ENCODE measurements at places on chromosomes 12 and 14.

- no peak for DNase-seq
Observed at GRCh38 chr12:102973583-102973982, 16.1 kb downstream of the ASCL1 start.

DNA sequence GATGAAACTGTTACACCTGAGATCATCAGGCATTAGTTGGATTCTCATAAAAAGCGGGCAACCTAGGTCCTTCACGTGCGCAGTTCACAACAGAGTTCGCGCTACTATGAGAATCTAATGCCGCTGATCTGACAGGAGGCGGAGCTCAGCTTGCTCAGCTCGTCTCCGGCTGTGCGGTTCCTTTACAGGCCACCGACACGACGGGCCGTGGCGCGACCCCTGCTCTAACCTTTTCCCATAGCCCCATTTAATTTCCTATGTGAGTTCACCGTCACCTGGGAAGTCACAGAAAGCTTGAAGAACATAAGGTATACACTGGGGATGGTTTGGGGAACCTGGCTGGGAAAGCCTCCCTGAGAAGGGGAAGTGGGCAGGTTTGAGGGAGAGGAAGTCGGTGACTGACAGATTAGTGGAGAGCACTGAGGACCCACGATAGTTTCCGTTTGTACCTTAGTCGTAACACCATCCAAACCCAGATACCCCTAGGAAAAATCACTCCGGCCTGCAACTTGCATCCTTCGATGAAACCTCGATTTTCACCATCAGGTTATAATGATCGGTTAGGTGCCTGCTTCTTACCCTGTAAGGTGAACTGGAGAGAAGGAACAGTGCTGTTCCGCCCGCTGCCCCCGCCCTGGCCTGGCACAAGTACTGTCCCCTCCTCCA lies 2.8 kb upstream of the AAAS start:
- peak; percentile 25 for DNase-seq

DNA sequence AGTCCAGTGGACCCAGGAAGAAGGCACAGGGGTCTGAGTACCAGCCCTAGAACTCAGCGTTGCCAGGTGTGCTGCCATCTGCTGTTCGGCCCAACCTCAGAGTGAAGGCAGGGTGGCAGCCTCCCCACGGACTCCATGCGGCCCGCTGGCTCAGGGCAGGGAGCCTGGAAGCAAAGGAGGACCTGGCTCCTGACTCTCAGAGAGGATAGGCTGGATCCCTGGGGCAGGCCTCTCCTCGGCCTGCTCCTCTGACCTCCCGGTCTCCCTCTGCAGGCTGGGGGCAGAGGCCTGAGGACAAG lies 10.1 kb downstream of the MCRS1 start:
- DNase-seq = no peak

DNA sequence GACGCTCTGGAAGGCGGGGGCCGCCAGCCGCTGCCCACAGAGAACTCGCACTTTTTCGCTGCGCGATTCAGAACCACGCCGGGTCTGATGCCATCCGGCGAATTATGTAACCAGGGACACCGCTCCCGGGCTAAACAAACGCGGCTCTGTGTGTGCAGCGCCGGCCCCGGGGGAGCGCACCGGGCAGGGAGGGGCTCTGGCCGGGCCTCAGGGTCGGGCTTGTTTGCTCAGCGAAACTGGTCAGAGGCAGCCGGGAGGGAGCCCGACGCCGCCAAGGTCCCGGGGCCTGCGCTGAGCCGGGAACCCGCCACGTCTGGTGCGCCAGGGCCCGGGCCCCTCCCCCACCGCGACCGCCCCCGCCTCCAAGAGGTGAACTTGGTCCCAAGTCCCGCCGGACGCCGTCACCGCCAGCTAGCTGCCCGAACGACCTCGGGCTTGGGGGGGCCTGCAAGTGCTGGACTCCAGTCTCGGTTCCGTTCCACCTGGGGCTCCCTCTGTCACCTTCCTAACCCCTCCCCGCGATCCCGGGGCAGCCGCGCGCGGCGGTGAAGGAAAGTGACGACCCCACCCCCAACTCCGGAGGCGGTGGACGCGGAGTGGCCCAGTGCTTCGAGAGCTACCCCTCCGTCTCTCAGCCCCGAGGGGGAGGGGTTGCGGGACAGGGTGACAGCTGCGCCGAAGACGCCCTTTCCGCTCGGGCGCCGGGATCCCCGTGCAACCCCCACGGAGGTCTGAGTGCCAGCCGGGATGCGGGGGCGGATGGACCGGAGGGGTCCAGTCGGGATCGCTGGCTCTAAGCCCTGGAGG lies 848 bp downstream of the CTDSP2 start:
- peak; percentile 58 for DNase-seq

DNA sequence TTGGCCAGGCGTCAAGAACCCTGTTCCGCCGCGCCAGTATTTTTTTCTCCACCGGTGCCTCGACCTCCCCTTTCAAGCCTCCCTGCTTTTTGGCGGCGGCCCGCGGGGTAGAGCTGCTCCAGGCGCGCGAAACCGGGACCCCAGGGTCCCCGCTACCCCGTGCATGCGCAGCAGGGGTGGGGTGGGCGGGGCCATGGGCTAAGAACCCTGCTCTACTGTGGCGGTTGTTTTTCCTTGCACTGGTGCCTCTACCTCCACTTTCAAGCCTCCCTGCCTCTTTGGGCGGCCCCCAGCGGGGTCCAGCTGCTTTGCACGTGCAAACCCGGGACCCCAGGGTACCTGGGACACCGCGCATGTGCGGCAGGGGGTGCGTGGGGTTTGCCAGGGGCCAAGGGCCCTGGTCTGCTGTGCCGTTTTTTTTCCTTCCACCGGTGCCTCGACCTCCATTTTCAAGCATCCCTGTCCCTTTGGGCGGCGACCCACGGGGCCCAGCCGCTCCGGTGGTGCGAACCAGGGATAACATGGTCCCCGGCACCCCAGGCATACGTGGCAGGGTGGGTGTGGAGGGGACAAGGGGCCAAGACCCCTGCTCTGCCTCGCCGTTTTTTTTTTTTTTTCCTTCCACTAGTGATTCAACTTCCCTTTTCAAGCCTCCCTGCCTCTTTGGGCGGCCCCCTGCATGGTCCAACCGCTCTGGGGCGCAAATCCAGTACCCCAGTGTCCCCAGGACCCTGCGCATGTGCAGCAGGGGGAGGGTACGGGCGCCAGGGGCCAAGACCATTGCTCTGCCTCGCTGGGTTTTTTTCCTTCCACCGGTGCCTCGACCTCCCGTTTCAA lies 326.8 kb downstream of the ALG10 start:
- DNase-seq = no peak

- no peak for DNase-seq
Observed at GRCh38 chr12:62783881-62784280, 151.1 kb downstream of the PPM1H start.

- DNase-seq = no peak
Observed at GRCh38 chr14:47278233-47278842, 397.1 kb downstream of the MDGA2 start.

DNA sequence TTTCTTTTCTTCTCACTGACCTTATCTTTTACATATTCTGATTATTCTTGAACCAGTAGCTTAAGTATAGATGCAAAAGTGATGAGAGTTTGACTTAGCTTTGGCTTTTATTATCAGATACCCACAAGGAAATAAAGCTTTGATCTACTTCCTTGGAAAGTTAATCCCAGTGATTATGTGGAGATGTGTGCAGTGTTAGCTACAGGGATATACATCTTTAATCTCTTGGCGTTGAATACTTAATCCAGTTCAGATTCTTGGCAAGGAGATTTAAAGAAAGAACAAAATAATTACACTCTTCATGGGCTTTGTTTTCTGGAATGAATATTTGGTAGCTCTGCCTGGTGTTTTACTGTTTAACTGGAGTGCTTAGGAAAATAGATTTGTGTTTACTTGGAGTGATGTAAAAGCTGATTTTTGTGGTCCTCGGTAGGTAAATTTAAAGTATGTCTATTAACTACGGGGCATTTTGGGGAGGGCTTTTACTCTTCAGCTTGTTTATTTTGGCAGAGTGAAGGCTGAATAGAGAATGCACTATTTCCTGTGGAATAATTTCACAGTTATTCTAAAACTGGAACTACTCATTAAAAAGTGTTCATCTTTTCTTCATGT lies 150.1 kb upstream of the LRIG3 start:
- DNase-seq = no peak

- no peak for DNase-seq
Observed at GRCh38 chr14:54374117-54374884, 22.5 kb upstream of the CDKN3 start.

DNA sequence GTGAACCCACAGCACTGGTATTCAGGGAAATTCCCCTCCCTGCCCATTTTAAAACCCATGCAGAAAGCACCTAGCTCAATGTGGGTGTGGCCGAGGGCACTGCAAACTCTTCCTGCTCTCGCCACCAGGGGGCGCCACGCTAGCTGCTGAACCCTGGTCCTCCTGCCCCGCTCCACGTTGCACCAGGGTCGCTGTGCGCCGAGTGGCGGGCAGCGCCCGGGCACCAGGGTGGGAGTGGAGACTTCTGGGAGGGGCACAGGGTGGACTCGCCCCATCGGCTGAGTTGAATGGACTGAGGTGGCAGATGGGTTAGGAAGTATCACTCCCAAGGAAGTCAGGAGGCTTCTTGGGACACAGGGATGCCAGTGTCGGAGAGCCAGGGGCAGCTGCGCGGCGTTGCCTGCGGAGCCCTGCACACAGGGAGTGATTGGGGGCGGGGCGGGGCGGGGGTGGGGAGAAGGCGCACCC lies 48.1 kb upstream of the BCL11B start:
- peak; percentile 43 for DNase-seq
